H7 (cell line): ENCODE measurements at places on chromosomes 7 and 10.

- DNase-seq: peak; percentile 50
Observed at GRCh38 chr7:3482147-3482921, 181.3 kb downstream of the SDK1 start.

- DNase-seq: no peak
Observed at GRCh38 chr7:149717481-149717880, 55.9 kb downstream of the ZNF467 start.

DNA sequence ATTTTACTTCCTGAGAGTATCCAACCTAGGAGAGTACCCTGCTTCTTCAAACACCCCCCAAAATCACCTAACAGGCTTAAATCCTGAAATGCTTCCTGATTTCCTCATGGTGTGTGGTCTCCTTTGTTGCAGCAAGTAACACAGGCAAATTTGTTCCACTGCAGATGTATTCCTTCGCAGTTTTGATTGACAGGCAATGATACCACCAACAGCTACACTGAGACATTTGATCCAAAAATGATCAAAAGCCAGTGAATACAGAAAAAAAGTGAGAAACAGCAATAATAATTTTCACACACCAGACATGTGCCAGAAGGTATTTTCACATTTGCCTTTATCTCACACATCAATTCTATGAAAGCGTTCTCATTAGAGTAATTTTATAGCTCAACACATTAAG lies 95.9 kb downstream of the HERPUD2 start:
- no peak for DNase-seq

- DNase-seq: no peak
Observed at GRCh38 chr10:77548157-77548556, 89.5 kb downstream of the KCNMA1 start.

- no peak for DNase-seq
Observed at GRCh38 chr10:49115796-49116508, 630 bp upstream of the VSTM4 start.

DNA sequence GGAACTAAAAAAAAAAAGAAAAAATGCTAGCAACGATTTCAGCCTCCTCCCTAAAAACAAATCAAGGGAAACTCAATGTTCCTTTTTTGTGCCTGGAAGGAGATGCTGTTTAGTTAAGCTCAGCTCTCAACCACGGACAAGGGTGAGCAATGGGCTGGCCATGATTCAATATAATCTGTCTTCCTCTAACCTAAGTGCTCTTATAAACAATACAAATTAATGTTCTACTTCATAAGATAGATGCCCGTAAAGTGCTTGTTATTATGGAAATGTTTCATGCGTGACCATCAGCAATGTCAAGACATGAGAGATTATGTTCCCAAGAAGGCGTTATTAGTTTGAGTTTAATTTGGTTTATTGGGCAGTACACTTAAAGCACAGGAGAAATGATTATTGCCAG lies 320.3 kb downstream of the SFMBT2 start:
- DNase-seq: no peak

- no peak for DNase-seq
Observed at GRCh38 chr10:10869592-10869991, 148.1 kb upstream of the CELF2 start.

DNA sequence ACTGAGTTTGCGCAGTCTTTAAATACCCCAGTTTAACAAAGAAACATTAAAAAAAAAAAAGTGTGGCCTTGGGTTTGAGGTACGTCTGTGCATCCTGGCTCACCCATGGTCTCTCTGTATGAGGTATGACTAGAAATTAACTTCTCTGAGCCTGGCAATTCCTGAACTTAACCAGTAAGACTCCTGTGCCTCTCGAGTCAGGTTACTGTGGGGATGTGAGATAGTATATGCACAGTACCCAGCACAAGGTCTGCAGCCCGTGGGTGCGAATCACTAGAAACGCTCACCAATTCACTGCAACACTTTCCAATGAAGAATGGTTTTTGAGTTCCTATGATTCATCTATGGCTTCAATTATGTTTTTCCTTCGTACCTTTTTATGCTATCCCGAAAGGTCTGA lies 149.9 kb downstream of the SFMBT2 start:
- DNase-seq: no peak

- DNase-seq: no peak
Observed at GRCh38 chr10:60270426-60270825, 119.2 kb downstream of the ANK3 start.
